Prostate gland (tissue), 2 donors: ENCODE measurements at places on chromosomes 6 and 20. TPM values are rescaled to one million over a fixed set of nuclear protein-coding genes. Genes with fewer than 3 reads are reported as not detected.
A peak's percentile ranks its signal among the peaks of the same experiment; 100 is the strongest.

Gene DLK2
- 13.5 TPM for total RNA-seq

Gene EYA2
- total RNA-seq = 31.0 TPM

Gene PTPRK
- total RNA-seq = 32.0 TPM

Gene EPHA7
- total RNA-seq = 8.7 TPM

Gene KCNQ5
- total RNA-seq = 4.1 TPM

Gene SLC17A1
- total RNA-seq = not detected

DNA sequence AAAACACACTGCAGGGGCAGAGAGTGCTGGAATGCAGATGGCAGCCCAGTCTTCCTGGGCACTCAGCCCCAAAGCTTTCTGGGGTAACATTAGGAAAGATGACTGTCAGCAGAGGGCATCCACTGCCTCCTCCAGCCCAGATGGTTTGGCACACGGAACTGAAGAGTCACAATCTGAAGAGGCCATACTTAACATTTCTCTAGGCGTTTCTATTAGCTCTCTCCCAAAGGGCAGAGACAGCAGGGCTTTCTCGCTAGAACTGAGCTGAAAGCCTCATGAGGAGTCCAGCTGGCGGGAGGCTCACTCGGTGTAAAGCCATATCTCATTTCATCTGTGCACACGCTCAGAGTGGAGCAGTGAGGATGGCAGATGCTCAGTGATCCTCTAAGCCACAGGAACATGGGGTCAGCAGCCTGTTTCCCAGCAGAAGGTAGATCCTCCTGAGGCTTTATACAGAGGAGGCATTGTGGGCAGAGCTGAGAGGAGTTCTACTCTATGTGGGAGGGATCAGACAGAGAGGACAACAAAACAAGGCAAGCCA lies 28.1 kb downstream of the ALDH8A1 start:
- no peaks in the 10 kb centered on the region for H3K4me1 ChIP-seq
- H3K36me3 ChIP-seq = no peaks in the 10 kb centered on the region
- DNase-seq = no peak
- H3K27me3 ChIP-seq = no peaks in the 10 kb centered on the region

- H3K4me1 ChIP-seq = no peaks in the 10 kb centered on the region
- no peaks in the 10 kb centered on the region for H3K27me3 ChIP-seq
- H3K36me3 ChIP-seq = no peaks in the 10 kb centered on the region
- H3K4me3 ChIP-seq = no peak overlapping the region
- H3K27ac ChIP-seq = peak overlapping the region; percentile 29
Observed at GRCh38 chr20:49880177-49880576, 35.2 kb downstream of the SPATA2 start.

DNA sequence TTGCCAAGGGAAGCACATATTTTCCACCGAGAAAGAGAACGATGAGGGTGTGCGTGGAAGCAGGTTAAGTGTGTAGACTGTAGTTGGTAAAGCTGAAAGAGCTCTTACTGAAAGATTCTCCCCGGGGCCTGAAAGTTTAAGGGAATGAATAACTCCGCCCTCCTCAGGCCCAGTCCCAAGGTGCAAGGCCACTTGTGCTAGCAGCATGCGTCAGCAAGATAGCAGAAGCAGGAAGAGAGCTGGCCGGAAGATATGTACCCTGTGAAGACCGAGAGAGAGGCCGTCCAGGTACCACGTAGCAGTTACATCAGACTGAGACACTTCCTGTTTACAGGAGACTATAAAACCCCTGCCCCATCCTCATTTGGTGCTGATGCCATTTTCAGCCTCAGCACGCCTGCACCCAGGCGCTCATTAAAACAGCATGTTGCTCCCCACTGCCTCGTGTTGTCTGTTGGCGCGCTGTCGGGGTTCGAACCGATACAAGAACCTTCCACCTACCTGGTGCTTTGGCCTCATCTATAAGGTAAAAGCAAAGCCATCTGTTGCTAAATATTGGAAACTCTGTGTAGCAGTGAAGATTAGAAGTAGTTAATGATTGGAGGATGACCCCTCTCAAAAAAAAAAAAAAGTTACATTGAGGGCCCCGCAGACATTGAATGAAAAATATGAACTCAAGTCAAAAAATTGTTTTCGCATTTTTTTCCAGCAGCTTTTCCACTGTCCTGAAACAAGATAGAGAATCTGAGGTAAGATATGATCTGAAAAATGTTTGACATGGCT lies 18.6 kb upstream of the FAM135A start:
- H3K27ac ChIP-seq = no peak overlapping the region
- H3K4me1 ChIP-seq = peaks cover under 1% of the 10 kb centered on the region
- no peaks in the 10 kb centered on the region for H3K27me3 ChIP-seq
- no peak overlapping the region for H3K4me3 ChIP-seq
- DNase-seq = no peak

- no peak overlapping the region for H3K4me3 ChIP-seq
- no peaks in the 10 kb centered on the region for H3K4me1 ChIP-seq
- H3K27ac ChIP-seq = no peak overlapping the region
- H3K27me3 ChIP-seq = no peaks in the 10 kb centered on the region
Observed at GRCh38 chr6:89359561-89359960, 7.0 kb upstream of the UBE2J1 start.

GRCh38 chr6:34819571-34820480 lies 27.9 kb downstream of the BLTP3A start:
- H3K27me3 ChIP-seq = no peaks in the 10 kb centered on the region
- H3K27ac ChIP-seq = no peak overlapping the region
- no peaks in the 10 kb centered on the region for H3K36me3 ChIP-seq
- no peak overlapping the region for H3K4me3 ChIP-seq

DNA sequence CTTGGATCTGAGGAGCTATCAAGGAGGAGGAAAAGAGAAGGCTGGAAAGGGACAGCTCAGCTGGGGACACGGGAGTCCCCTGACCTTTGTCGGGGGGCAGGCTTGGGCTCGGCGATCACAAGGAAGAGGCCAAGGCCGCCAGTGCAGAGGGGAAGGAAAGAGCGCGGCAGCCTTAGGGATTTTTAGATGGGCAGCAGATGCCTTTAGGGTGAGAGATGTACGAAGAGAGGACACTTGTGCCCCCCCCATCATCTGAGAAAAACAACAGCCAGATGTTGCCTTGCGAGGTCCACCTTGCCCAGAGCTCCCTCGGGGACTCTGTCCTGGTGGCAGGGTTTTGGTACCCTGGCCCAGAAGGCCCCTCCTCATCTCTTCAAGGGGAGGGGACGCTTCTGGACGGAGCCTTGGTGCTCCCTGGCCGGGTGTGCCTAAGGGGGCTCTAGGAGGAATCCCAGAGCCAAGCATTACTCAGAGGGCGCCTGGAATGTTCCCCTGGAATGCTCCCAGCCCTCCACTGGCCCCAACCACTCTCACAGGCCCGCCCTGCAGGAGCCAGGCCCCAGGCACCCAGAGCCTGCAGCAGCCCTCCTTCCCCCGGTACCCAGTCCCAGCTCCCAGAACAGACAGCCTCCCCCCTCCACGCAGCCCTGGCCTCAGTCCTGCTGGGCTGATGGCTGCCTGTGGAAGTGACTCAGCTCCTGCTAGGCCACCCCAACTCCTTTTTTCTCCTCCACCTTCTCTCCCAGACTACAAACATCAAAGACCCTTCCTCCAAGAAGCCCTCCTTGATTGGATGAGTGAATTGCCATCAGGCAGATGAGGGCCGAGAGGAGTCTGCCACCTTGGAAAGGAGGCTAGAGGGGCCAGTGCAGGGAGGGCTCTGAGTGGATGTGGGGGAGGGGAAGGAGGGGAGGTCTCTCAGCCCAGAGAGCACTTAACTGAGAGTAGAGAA lies 1.8 kb downstream of the ADAM33 start:
- H3K27ac ChIP-seq = peak overlapping the region; percentile 76
- no peaks in the 10 kb centered on the region for H3K4me1 ChIP-seq
- H3K4me3 ChIP-seq = no peak overlapping the region
- H3K36me3 ChIP-seq = no peaks in the 10 kb centered on the region

GRCh38 chr6:123821112-123821511 lies 17.4 kb downstream of the NKAIN2 start:
- H3K27ac ChIP-seq = no peak overlapping the region
- no peak overlapping the region for H3K4me3 ChIP-seq
- no peaks in the 10 kb centered on the region for H3K36me3 ChIP-seq
- no peaks in the 10 kb centered on the region for H3K27me3 ChIP-seq
- no peak for DNase-seq

- H3K27ac ChIP-seq = no peak overlapping the region
- H3K27me3 ChIP-seq = no peaks in the 10 kb centered on the region
- H3K36me3 ChIP-seq = no peaks in the 10 kb centered on the region
- no peak overlapping the region for H3K4me3 ChIP-seq
Observed at GRCh38 chr20:33744181-33744580, 12.4 kb downstream of the ZNF341 start.

DNA sequence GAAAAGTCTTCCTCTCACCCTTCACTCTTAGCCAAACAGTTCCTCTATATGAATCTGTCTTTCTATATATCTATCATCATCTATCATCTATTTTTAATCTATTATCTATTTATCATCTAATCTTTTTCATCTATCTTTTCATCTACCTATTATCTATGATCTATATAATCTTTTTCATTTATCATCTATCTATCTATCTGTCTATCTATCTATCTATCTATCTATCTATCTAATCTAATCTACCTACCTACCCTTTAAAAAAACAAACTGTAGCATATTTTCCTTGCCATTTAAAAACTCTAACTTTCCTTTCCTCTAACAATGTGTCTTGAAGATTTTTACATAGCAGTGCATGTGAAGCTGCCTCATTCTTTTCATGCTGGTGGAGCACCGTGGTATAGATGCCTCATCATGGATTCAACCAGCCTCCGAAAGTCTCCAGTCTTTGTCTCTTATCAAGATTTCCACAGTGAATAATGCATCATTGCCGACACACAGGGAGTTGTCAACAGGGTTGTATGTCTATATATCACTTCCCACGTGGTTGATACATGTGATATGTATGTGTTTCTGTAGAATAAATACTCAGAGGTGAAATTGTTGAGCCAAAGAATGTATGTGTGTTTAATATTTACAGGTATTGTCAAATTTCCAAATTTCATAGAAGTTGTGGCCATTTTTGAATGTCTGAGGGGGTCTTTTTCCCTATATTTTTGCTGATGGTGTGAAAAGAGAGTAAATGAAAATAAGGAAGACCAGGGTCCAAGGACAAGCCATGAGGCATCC lies 51.3 kb downstream of the VEGFA start:
- no peaks in the 10 kb centered on the region for H3K4me1 ChIP-seq
- no peak overlapping the region for H3K27ac ChIP-seq
- DNase-seq = no peak
- H3K4me3 ChIP-seq = no peak overlapping the region
- H3K27me3 ChIP-seq = no peaks in the 10 kb centered on the region

DNA sequence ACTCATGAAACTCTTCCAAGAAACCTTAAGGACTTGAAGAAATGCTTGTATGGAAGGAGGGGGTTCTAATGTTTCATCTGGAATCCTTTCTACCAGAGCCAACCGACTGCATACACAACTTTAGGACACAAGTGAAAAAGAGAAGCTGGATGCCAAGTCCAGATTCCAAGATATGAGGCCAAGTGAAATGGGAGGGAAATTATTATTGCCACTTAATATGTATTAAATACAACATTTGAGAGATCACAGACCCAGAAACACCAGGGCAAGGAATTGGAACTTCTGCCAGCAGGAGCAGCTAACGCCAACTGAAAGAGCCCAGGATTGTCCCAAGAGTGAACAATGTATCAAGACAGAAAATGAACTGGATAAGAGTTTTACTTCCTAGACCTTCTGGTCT lies 144.2 kb downstream of the ARHGAP18 start:
- H3K4me3 ChIP-seq = no peak overlapping the region
- DNase-seq = no peak
- H3K4me1 ChIP-seq = no peaks in the 10 kb centered on the region
- no peak overlapping the region for H3K27ac ChIP-seq
- H3K27me3 ChIP-seq = no peaks in the 10 kb centered on the region

- no peaks in the 10 kb centered on the region for H3K4me1 ChIP-seq
- no peak overlapping the region for H3K4me3 ChIP-seq
- H3K27me3 ChIP-seq = no peaks in the 10 kb centered on the region
Observed at GRCh38 chr6:19342616-19343015, 494.6 kb upstream of the ID4 start.

- H3K27ac ChIP-seq = peak overlapping the region; percentile 79
- no peaks in the 10 kb centered on the region for H3K36me3 ChIP-seq
- peak overlapping the region; percentile 51 for H3K4me3 ChIP-seq
- peak; percentile 72 for DNase-seq
- H3K4me1 ChIP-seq = no peaks in the 10 kb centered on the region
- no peaks in the 10 kb centered on the region for H3K27me3 ChIP-seq
Observed at GRCh38 chr6:27188885-27189418, 58.5 kb upstream of the PRSS16 start.

GRCh38 chr6:93418408-93419303 lies 703 bp downstream of the EPHA7 start:
- peak; percentile 40 for DNase-seq
- H3K4me3 ChIP-seq = peak overlapping the region; percentile 50
- no peaks in the 10 kb centered on the region for H3K36me3 ChIP-seq
- H3K27ac ChIP-seq = peak overlapping the region; percentile 72
- no peaks in the 10 kb centered on the region for H3K27me3 ChIP-seq

DNA sequence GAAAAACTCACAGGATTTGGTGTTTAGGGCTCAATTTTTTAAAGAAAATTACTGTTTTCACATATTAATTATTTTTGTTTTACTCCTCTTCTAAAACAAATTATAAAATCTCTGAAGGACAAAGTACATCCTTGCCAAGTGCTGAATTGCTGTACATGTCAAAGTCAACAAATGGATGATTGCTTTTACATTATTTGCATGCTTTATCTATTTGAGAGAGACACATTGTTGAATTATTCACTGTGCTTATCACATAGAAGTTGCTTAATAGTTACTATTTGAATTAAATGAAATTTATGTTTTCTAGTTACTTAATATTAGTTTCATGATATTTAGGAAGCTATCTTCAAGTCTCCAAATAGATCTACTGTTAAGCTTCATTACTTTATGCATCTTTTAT lies 318.6 kb upstream of the PTCHD4 start:
- no peak for DNase-seq
- H3K4me3 ChIP-seq = no peak overlapping the region
- H3K27ac ChIP-seq = no peak overlapping the region
- no peaks in the 10 kb centered on the region for H3K36me3 ChIP-seq
- no peaks in the 10 kb centered on the region for H3K4me1 ChIP-seq
- no peaks in the 10 kb centered on the region for H3K27me3 ChIP-seq

DNA sequence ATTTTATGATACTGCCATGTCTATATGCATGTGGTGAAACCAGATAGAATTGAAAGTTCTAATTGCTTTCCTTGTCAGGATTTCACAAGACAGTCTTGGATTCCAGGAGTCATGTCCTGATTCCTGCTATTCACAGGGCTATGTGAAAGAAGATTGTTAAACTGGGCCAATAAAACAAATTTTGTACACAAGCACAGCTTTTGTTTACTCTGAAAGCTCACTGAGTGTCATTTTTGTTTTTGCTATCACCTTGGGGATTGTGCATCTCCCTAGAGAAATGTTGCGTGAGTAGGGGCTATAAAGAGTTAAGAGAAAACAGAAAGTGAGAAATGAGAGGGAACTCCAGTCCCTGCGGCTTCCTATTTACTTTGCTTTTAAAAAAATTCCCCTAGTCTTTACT lies 627.5 kb downstream of the PKHD1 start:
- H3K4me3 ChIP-seq = no peak overlapping the region
- no peaks in the 10 kb centered on the region for H3K27me3 ChIP-seq
- no peak overlapping the region for H3K27ac ChIP-seq
- DNase-seq = no peak
- H3K4me1 ChIP-seq = no peaks in the 10 kb centered on the region

DNA sequence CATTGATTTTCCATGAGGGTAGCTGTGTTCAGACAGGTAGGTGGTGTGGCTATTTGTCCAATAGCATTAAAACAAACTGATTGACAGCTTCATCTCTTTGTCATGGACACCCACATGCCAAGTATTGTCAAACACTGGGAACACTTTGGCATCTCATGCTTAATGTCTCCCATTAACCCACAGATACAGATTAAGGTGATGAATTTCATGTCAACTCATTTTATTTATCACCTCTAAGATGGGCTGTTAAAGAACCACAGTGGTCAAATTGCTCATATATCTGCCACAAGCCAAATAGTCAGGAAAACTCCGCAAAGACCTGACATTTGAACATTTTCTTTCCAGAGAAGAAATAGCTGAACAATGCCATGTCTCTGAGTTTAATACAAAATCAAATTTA lies 139.1 kb upstream of the SPTLC3 start:
- H3K27me3 ChIP-seq = no peaks in the 10 kb centered on the region
- H3K27ac ChIP-seq = no peak overlapping the region
- no peaks in the 10 kb centered on the region for H3K36me3 ChIP-seq
